ENCODE measurements at places on chromosomes 5 and 9.

DNA sequence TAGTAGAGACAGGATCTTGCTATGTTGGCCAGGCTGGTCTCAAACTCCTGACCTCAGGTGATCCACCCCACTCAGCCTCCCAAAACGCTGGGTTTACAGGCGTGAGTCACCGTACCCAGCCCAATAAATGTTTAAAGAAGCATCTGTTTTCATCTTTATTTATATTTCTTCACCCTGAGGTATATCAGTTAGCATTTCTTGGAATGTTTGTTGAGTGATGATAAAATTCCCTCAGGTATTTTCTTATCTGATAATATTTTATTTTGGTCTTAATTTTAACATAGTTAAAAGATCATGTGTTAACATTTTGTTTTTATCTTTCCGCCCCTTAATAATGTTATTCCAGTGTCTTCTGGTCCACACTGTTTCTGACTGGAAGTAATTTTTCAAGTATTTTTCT is 839.6 kb upstream of the CDH10 start:
- no peak for DNase-seq

- no peak for DNase-seq
These were observed 204.9 kb downstream of the CHSY3 start for GRCh38 chr5:130109152-130109551.

- DNase-seq = no peak
These were observed 395.0 kb downstream of the MLLT3 start for GRCh38 chr9:20227166-20227874.

- DNase-seq = no peak
These were observed 135.4 kb downstream of the WDR41 start for GRCh38 chr5:77356740-77357139.

- DNase-seq = no peak
These were observed 18.2 kb downstream of the RIOK2 start for GRCh38 chr5:97164846-97165245.

- DNase-seq = peak; percentile 89
These were observed 6.8 kb upstream of the RECK start for GRCh38 chr9:36029765-36030528.

DNA sequence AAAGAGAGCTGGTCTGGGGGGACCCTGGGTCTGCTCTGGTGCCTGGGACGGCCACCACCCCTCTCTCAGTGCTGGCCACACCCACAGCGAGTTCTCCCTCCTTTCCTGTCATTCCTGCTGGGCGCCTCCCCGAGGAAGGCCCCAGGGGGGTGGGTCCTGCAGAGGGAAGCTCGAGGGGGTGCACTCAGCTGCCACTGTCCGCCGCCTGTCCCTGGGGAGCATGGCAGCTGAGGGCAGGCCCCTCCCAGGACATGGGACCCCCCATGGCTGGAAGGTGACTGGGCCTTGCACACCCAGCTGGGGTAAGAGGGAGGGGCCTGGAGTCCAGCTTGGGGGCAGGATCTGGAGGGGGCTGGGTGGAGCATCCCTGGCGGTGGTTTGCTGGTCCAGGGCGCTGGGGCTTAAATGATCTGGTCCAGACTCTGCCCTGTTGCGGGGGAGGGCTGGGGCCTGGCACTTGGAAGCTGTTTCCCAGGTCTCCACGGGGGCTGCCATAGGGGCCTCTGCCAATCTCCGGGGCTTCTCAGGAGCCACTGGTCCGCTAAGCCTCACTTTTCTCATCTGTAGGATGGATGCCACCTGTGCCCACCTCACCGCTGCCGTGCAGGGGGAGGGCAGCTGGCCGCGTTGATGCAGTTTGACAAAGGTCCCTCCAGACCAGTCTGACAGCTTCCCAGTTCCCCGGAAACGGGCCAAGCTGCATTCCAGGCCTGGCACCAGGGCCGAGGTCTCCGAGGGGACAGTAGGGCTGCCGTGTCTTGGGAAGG is 6.0 kb upstream of the SLC2A6 start:
- DNase-seq = no peak

DNA sequence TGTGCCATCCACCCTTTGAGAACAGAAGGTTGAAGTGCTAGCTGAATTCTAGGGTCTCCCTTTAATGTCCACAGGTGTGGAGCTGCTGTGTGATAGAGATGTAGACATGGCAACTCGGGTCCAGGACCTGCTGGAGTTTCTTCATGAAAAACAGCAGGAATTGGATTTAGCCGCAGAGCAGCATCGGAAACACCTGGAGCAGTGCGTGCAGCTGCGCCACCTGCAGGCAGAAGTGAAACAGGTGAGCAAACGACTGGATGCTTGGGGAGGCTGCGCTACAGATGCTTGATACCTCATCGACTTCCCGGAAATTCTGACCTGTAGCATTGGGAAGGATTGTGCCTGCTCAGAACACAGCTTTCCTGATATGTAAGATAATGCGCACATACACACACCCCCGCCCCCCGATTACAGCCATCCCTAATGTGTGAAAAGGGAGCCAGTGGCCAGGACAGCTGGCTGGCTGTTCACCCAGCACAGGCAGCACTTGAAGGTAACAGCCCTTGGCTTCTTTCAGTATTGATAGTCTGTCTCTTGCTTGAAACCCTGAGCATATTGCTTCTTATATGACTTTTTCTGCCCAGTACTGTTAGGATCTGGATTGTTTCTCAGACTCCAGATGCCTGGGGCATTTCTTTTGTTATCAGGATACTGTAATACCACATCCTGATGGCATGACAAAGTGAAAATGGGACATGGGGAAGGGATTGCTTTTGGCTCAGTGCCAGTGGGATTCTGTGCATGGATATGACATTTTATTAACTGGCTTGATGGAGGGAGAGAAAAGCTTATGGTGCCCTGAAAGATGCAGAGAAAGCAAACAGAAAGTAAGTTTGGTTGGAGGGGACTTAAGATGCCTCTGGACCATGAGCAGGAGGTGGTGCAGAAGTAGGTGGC is 216.8 kb upstream of the OTULINL start:
- no peak for DNase-seq

- peak; percentile 41 for DNase-seq
These were observed 42.4 kb downstream of the PAX5 start for GRCh38 chr9:36991516-36992134.

- no peak for DNase-seq
These were observed 44.1 kb upstream of the STXBP1 start for GRCh38 chr9:127567730-127568617.

DNA sequence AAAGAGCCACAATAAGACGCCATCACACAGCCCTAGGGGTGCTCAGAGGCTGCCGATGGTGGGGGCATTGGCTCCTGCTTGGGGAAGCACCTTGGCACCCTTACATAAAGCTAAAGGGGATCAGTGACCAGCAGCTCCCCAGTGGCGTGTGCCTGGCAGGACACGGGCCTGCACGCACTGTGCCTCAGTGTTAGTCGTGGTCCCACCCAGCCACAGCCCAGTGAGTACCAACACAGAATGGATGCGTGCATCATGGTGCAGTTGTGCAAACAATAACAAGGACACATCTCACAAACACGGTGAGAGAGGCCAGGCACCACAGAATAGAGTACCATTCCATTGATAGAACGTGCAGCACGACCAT is 103.2 kb downstream of the WNK2 start:
- no peak for DNase-seq

DNA sequence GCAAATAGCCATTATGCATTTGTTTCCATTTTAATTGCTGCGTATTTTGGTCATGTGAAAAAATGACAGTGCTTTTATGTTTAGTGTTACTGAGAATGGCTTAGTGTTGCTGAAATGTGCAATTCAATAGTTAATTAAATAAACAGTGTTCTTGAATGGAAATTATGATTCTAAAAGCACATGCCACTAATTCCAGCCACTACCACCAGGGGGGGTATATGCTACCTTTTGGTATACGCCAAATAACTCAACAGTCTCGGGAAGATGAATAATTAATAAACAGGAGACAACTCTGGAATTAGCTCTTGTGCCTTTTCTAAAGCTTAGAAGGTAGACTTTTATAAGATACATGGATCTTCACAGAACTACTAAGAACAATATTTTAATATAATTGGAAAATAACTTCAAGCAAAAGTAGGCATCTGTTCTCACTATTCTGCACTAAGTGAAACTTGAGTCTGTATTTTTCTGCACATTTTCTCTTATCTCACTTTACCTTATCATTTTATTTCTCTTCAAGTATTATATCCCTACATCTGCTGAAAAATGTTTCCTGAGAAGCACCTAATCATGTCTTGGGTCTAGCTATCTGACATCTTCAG is 83.5 kb upstream of the MINAR2 start:
- no peak for DNase-seq

GRCh38 chr5:131814990-131815389 is 18.2 kb upstream of the FNIP1 start:
- DNase-seq = no peak

- no peak for DNase-seq
These were observed 1141.0 kb downstream of the CDH12 start for GRCh38 chr5:21711866-21712758.

DNA sequence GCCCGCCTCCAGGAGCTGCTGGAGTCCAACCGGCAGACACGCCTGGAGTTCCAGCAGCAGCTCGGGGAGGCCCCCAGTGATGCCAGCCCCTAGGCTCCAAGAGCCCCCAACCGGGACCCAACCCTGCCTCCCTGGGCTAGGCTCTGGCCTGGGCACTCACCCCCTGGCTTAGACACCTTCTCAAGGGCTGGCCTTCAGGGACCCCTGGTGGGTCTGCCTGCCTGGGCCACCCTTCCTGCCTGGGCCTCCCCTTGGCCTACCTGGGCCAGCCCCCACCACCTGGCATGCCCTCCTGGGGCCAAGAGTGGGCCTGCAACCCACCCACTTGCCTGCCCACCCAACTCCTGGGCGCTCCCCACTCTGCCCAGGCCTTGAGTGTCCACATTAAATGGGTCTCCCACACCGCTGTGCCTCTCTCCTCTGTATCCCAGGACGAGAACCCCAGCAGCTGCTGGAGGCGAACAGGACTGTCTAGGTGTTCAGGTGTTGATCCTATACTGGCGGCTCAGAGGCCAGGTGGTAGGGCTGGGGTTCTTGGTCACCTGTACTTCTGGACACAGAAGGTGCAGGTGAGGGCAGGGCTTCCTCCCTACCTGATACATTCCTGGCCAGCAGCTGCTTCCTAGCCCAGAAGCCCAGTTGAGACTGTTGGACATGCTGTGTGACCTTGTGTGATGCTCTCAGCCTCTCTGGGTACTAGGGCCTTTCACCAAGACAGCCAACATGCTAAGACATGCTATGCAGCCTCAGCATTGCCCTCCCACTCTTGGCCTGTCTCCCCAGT is 3.6 kb downstream of the BBLN start:
- no peak for DNase-seq

DNA sequence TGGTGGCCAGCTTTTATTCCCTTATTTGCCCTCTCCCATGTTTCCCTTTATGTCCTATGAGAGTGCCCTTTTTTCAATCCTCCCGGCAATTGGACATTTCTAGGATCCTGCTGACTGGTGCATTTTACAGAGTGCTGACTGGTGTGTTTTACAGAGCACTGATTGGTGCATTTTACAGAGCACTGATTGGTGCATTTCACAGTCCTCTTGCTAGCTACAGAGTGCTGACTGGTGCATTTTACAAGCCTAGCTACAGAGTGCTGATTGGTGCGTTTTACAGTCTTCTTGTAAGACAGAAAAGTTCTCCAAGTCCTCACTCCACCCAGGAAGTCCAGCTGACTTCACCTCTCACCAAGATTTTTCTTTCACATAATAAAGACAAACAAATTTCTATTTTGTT is 15.4 kb upstream of the FANCC start:
- DNase-seq = no peak

DNA sequence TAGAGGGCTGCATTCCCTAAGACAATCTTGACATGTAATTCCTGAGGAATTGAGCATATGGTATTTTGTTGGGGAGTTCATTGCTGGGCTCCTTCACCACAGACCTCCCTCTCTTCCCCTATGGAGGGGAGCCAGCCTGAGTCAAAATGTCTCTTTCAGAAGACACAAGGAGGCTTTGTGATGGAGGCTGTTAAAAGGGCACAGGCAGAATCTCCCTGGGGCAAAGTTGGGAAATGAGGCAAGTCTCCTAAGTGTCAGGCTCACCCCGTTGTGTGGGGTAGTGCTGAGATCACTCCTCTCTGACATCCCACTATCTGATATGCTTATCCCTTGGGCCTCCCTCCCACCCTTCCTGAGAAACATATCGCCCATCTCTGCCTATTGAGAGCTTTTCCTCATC is 30.6 kb downstream of the GFRA3 start:
- no peak for DNase-seq

DNA sequence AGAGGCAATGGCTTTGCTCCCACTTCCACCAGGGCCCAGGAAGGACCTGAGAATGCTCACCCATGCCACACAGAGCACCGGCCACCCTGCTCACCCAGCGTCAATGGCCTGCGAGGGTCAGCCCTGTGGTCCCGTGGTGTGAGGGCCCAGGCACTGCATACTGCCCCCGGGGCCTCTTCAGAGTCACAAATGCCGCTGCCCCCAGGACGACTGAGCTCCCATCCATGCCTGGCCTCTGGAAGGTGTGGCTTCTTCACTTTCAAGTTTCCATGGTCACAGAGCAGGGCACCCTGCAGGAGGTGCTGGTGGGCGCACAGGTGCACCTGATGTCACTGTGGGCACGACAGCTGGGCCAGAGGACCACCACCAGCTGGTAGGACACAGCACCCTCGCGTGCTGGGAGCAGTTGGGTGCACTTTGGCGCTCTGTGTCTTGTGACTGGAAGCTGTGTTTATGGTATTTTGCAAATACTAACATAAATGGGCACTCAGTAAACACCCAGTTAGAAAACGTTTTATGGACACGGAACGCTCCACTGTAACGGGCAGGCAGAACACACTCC is 12.5 kb upstream of the ZDHHC11 start:
- no peak for DNase-seq

- DNase-seq = no peak
These were observed 116.5 kb upstream of the FBXL7 start for GRCh38 chr5:15383469-15383868.

DNA sequence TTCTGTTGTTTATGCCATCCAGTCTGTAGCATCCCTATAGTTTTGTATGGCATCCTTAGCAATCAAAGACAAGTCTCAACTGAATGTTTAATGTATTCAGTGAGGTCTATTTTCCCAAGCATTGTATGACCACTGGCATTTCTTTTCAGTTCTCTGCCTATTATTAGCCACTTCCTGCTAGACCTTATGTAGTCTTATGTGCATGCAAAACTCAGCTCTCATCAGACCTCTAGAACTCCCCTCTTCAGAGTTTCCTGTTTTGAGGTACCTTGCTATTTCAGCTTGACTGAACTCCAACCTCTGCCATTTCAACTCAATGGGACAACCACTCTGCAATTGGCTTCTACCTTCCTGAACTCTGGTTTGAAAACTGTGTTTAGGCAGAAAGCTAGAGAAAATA is 113.2 kb downstream of the SLC25A46 start:
- no peak for DNase-seq

GRCh38 chr5:173832386-173832785 is 55.8 kb upstream of the CPEB4 start:
- no peak for DNase-seq

- DNase-seq = no peak
These were observed 20.9 kb downstream of the CXXC5 start for GRCh38 chr5:139668924-139669661.

All from keratinocyte (primary cell).